ENCODE measurements at places on chromosomes 16 and 17.

DNA sequence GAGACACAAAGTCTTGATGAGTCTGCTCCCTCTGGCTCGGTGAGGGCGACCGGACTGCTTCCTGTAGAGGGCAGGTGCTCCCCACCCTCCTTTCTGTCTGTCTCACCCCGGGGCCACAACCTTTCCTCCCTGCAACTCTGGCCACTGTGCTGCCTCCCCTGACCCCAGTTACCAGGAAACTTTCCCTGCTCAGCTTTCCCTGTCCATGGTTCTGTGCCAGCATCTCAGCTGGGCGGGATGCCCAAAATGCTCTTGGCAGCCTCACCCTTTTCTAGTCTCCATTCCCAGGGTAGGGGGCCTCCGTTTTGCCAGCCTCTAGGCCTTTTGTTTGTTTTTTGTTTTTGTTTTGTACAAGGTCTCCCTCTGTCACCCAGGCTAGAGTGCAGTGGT lies 1.4 kb downstream of the PLD2 start:
- DNase-seq = no peak

- no peak for DNase-seq
Measured at GRCh38 chr17:21021208-21021803, 21.5 kb downstream of the USP22 start.

DNA sequence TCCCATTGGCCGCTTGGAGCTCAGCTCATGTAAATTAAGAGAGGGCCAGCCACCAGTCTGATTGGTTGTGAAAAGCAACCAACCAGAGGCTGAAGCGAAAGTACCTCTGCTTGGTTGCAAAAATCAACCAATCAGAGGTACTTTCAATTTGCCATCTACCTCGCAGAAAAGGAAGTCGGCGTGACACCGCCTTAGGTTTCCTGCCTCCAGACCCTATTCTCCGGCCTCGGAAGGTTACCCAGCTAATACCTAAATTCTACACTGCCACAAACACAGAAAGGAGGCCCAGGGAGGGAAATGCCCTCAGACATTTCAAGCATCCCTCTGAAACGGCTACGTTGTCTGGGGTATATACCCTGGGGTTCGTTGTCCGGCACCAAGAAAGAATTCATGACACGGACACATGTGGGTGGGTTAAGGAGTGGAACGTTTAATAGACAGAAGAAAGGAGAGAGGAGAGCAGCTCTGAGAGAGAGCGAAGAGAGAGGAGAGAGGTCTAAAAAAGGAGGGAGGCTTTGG lies 481.3 kb downstream of the TMEM114 start:
- no peak for DNase-seq

DNA sequence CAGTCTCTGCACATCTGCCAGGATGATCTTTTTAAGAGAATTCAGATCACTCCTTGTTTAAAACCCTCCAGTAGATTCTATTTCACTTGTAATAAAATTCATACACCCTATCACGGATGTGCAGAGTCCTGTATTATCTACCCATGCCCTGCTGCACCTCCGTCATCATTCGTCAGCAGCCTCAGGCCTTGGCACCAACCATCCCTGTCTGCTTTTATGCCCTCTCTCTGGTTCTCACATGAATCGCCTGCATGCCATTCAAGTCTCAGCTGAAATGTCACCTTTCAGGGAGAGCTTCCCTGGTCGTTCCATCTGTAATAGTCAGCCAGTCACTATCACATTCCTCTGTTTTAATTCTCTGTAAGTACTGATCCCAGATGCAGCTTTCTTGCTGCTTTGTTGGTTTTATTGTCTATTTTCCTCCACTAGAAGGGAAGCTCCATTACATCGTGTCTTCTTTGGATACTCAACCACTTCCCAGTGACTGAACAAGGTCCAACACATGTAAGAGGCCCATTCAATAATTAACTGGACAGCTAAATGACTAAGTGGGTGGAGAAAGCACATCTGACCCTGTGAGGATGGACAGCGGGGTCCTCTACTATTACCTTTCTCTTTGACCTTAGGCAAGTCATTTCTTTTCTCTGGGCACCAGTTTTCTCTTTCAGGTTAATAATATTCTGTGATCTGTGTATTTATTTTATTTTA lies 81.2 kb upstream of the GOT2 start:
- DNase-seq = no peak

DNA sequence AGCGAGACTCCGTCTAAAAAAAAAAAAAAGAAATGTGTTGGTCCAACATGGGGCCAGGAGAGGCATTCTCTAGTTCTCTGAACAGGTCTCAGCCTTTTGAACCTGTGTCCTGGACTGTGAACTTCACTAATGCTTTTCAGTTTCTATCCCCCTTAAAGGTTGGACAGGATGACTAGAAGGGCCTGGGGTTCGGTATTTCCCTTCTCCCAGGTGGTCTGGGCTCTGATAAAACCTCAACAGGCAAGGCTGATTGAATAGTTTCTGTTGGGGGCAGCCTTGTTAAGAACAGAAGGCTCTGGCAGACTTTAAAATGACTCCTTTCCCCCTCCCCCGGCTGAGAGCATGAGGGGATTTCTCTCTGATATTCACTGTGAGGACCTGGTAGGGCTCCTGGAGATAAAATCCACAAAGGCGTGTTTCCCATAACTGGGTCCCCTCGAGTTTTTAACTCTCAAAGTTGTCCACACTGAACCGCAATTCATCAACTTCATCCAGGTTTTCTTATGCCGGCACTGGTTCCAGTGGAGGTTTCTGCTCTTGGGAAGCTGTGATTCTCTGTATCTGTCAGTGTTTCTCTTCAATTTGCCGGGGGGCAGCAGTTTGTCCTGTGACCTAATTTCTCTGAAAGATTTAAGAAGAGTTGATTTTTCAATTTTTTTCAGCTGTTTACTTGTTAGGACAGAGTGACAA lies 91.3 kb downstream of the METRNL start:
- no peak for DNase-seq

DNA sequence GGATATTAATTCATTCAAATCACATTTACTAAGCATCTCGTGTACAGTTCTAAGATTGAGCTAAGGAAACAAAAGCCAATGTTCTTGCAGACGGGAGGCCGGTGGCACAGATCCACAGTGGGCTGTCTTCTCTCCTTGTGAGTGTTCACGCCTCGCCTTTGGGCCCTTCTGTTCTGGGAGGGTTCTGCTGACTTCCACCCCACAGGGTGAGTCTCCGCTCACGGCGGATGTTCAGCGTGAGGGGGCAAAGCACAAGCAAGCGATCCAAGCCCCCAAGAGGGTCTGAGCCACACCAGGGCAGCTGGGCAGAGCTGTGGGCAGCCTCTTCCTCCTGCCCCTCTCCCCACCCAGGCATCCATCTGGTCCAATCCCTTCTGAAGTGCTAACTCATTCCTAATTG lies 84.3 kb upstream of the DOC2B start:
- DNase-seq = peak; percentile 27

Measured in lower lobe of right lung (tissue), 2 donors.